ENCODE measurements at places on chromosomes 16 and 17.
A peak's percentile ranks its signal among the peaks of the same experiment; 100 is the strongest.

DNA sequence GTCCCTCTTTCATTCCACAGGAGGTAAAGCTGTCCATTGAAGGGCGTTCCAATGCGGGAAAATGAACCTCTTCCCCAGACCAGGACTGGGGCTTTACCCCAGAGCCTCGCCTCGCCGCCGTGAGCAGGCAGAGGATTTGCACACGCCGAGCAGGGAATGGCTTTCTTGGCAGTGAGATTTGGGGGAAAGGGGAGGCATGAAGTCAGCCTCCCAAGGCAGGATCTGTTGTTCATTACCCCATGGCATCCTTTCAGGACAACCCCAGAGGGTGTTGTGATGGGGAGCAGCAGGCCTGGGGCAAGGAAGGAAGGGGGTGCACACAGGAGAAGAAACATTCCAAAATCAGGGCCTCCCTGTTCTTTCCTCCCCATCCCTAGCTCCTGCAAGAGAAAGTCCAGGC lies 6.0 kb downstream of the ATXN1L start:
- no peak for DNase-seq

- DNase-seq: peak; percentile 96
These were observed at the start of gene ZFP1 for GRCh38 chr16:75148311-75149195. TSS of gene ZFP1 (plus strand) at chr16:75148524. CDS start at chr16:75152952, 4,428 bp downstream.

- DNase-seq: no peak
These were observed 15.4 kb downstream of the SCO1 start for GRCh38 chr17:10681866-10682446.

DNA sequence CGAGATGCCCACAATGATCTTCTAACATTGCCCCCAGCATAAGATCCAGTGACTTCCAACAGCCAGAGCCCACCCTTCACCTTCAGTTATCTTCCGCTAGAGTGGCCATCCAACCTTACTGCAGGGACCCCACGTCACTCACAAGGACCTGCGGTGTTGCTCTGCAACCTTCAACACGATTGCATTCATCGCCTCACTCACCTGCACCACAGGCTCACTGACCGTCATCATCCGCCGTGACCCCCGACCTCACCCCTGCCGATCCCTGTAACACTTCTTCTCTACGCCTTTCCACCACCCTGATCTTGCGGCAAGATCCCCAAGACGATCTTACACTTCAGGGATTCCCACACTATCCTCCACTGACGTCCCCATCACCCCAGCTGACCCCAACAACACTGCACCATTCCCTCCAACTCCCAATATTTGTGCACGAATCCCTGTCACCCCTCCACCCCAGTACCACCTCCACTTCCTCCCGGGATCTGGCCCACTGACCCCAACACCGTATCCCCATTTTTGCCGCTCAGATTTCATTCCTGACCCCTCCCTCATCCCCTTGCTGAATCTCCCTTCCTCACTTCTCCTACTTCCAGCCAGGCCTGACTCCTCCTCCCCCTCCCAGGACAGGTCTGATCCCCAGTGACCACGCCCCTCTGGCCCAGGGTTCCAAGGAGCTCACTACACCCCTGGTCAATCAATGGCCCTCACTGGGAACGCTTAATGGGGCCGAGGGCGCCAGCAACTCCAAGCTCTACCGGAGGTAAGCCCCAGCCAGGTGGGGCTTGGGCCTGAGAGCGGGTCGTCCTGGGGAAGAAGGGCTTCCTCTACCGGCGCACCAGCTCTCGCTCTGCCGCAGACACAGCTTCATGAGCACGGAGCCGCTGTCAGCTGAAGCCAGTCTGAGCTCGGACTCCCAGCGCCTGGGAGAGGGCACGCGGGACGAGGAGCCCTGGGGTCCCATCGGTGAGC lies 7.6 kb downstream of the RUNDC3A start:
- no peak for DNase-seq

GRCh38 chr16:28924399-28924761 lies 658 bp downstream of the RABEP2 start:
- no peak for DNase-seq

- DNase-seq: peak; percentile 78
These were observed 31.1 kb upstream of the JPH3 start for GRCh38 chr16:87570938-87571867.
